PC-3 (cell line): ENCODE measurements at places on chromosomes 2 and 18.
A peak's percentile ranks its signal among the peaks of the same experiment; 100 is the strongest.

DNA sequence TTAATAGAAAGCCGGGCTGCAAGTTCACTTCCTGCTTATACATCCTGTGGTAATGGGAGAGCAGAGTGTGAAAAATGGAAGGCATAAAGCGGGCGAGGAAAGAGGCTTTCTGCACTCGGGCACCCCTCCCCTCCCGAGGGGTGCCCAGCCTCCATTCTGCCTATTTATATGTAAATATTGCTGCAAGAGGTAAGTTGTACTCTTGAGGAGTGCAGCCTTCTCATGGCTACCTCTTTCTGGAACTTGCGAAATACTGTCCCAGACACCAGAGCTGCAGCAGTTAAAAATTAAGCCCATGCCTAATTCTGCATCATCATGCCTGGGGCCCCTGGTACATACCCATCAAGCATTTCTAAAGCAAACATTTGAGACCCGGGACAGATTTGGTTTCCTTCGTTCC lies 156.0 kb downstream of the GBX2 start:
- DNase-seq = no peak

- no peak for DNase-seq
These were observed 9.9 kb downstream of the SGPP2 start for GRCh38 chr2:222434204-222434603.

DNA sequence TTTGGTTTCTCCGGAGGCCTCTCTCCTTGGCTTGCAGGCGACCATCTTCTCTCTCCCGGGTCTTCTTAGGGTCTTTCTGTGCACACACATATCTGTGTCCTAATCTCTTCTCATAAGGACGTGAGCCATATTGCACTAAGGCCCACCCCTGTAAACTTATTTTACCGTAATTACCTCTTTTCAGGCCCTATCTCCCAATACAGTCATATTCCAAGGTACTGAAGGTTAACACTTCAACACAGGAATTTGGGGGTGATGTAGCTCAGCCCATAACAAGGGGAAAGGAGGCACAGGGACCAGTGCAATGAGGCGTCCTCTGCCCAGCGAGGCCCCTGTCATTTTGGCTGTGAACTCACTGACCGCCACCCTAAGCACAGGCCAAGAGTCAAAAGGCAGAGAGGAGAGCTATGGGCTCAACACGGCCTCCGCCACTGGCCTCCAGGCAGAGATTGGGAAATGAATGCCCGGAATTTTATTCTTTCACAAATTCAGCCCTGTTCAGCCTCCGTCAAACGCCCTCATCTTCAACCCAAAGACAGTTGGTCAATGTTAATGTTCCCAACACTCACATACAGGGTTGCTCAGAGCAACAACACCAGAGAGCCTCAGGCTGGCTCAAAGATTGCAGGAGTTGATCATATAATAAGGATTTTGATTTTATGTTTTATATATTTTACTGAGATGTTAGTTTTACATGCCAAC lies 15.9 kb upstream of the NMUR1 start:
- DNase-seq = no peak

- DNase-seq = peak; percentile 70
These were observed 143.4 kb upstream of the STK17B start for GRCh38 chr2:196314780-196315179.

GRCh38 chr2:39663187-39663930 lies 2.4 kb upstream of the TMEM178A start:
- DNase-seq = no peak

- no peak for DNase-seq
These were observed 329.7 kb upstream of the SPRED2 start for GRCh38 chr2:65762068-65762467.

- peak; percentile 24 for DNase-seq
These were observed 14.5 kb downstream of the KCNS3 start for GRCh38 chr2:17892770-17893534.

- DNase-seq = no peak
These were observed 224.9 kb upstream of the EPAS1 start for GRCh38 chr2:46072101-46072820.

- peak; percentile 87 for DNase-seq
These were observed 290.3 kb downstream of the TRIB2 start for GRCh38 chr2:13006829-13007717.

DNA sequence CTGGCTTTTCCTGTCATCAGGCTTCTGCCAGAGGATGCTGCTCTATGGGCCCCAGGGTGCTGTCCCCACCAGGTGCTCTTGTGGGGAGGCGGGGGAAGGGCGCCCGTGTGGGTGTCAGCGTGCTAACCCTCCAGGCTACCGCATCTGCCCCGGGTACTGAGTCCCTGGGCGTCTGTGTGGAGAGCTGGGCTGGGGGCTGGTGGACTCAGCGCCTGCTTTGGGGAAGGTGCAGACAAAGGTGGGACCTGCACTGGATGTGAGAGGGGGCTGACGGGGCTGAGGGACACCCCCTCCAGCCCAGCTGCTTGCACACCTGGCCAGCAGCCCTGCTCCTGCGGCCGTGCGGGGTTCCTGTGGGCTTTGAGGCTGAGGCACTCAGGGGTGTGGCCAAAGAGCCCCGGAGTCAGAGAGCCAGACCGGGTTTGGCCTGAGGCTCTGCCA lies 120.7 kb upstream of the PXDN start:
- no peak for DNase-seq

- no peak for DNase-seq
These were observed 47.9 kb upstream of the PMAIP1 start for GRCh38 chr18:59851784-59852399.

- DNase-seq = peak; percentile 10
These were observed 547.0 kb upstream of the ACVR2A start for GRCh38 chr2:147297820-147298219.

DNA sequence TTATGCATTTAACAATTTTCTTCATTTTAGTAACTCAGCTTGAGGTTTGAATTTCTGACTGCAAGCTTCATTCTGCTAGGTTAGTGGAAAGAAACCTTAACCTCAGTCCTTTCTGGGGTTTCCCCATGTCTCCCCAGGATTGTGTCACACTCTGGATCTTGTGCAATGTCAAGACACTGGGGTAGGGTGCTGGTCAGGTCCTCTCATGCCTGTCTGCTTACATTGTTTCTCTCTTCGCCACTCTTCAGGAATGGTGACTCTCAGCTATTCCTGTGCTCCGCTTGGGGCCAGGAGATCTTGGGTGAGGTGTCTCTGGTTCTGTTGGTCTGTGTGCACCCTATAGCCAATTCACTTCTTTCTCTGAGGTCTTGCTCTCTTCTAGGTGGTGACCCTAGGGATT lies 23.9 kb downstream of the CTLA4 start:
- DNase-seq = no peak

- DNase-seq = peak; percentile 46
These were observed 162.9 kb upstream of the SIX2 start for GRCh38 chr2:45172142-45172541.

DNA sequence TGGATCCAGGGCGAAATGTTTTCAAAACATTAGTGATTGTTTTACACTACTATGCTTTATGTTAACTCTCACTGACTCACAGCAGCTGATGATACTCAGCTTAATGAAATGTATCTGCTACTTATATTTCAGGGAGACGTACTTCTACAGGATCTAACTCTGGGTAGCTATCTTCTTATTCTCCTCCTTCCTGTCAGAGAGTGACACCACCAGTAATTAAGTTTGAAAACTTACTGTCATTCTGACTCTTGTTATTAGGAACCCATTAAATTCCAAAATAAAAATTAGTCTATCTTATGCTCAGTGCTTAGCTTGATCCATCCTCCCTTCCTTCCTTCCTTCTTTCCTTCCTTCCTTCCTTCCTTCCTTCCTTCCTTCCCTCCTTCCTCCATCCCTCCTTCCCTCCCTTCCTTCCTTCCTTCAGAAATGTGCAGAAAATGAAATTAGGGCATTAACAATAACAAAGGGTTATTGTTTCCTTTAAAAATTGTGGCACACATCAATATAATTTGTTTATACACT lies 441.1 kb downstream of the MEIS1 start:
- no peak for DNase-seq

GRCh38 chr2:128633501-128633900 lies 314.8 kb upstream of the HS6ST1 start:
- no peak for DNase-seq

GRCh38 chr18:52598921-52599320 lies 258.9 kb downstream of the DCC start:
- no peak for DNase-seq

GRCh38 chr18:12911025-12911928 lies 27.2 kb upstream of the PTPN2 start:
- no peak for DNase-seq

DNA sequence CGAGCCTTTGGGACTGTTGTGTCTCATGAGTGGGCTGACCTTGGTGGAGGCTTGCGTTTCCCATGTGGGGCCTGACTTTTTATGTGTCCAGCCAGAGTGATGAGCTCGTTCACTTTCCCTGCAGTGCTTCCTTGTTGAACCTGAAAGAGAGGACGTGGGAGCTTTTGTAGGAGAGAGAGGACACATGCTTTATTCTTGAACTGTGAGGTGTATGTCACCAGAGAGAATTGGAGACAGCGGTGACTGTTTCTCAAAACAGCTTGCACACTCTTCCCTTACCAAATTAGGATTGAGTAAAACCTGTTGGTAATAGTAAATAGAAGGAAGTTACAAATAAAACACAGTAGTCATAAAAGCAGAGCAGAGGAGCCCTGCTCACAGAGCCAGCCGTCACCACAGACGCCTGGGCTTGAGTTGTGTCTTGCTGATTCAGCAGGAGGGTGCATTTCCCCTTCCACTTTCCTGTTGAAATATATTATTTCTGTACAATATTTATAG lies 60.7 kb downstream of the INPP4A start:
- DNase-seq = no peak

DNA sequence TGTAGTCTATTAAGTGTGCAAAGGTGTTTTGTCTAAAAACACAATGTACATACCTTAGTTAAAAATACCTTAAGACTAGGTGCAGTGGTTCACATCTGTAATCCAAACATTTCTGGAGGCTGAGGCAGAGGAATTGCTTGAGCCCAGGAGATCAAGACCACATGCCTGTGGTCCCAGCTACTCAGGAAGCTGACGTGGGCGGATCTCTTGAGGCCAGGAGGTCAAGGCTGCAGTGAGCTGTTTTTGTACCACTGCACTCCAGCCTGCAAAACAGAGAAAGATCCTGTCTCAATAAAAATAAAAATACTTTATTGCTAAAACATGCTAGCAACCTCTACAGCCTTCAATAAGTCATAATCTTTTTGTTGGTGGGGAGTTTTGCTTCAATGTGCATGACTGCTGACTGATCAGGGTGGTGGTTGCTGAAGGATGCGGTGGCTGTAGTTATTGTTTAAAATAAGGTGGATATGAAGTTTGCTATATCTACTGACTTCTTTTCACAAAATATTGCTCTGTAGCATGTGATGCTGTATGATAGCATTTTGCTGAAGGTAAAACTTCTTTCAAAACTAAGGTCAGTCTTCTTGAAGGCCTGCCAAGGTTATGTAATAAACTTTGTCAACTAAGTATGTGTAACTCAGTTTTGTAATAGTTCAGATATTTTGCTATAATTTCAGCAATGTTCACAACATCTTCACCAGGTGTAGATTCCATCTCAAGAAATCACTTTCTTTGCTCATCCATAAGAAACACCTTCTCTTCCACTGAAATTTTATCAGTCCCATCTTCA lies 1238.0 kb upstream of the NRXN1 start:
- DNase-seq = peak; percentile 6

DNA sequence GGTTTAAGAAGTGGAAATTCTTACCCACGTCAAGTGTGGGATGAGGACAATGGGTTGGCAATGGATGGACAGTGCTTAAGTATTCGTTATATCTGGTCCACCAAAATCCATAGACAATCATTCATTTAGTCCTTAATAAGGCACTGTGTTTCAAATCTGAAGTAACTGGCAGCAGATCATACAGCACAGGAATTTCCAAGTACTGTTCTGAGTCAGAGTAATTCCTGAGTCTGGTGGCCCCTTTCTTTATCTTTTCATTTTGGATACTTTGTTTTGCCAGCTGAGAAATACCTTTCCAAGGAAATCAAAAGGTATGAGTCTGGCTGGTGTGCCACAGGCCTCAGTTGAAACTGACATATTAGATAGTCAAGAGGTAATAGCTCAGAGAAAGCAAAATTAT lies 31.4 kb upstream of the CCDC102B start:
- no peak for DNase-seq

- DNase-seq = peak; percentile 49
These were observed 66.5 kb downstream of the DPP4 start for GRCh38 chr2:162007447-162008040.

- no peak for DNase-seq
These were observed 13.4 kb downstream of the NEDD4L start for GRCh38 chr18:58057291-58057965.

DNA sequence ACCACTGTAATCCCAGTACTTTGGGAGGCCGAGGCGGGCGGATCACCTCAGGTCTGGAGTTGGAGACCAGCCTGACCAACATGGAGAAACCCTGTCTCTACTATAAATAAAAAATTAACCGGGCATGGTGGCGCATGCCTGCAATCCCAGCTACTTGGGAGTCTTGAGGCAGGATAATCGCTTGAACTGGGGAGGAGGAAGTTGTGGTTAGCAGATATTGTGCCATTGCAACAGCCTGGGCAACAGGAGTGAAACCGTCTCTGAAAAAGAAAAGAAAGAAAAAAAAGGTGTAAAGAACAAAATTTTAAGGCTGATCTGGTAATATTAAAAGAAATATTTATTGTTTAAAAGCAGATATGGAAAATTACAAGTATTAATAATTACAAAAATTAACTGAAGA lies 29.7 kb downstream of the ZNF804A start:
- no peak for DNase-seq

GRCh38 chr2:158815658-158816057 lies 20.5 kb downstream of the DAPL1 start:
- no peak for DNase-seq
